CD4-positive, alpha-beta memory T cell (primary cell): ENCODE measurements at places on chromosomes 5 and 9. TPM values are rescaled to one million over a fixed set of nuclear protein-coding genes. Genes with fewer than 3 reads are reported as not detected.

- DNase-seq = no peak
Observed at GRCh38 chr5:78899922-78900362, 85.2 kb downstream of the ARSB start.

DNA sequence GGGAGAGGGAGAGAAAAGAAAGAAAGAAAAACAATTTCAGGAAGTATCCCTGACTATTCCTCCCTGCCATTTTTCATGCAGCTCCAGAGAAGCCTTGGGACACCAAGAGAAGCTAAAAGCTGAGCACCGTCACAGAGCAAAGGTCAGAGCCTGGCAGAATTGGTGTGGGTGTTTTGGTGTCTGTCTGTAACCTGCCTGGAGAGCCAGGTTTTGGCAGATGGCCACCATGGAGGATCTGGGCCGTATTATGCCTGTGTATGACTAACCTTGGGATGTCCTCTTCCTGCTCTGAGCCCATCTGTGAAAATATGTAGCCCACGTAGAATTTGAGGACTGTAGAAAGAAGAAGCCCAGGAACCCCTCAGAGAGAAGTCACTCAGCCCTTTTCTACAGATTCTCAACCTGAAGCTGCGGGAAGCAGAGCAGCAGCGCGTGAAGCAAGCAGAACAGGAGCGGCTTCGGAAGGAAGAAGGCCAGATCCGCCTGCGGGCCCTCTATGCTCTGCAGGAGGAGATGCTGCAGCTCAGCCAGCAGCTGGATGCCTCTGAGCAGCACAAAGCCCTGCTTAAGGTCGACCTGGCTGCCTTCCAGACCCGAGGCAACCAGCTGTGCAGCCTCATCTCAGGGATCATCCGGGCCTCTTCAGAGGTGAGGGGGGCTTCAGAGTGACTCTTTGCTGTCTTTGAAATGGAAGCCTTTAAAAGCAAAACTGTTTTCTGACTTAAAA lies 18.8 kb downstream of the GLE1 start:
- no peak for DNase-seq

DNA sequence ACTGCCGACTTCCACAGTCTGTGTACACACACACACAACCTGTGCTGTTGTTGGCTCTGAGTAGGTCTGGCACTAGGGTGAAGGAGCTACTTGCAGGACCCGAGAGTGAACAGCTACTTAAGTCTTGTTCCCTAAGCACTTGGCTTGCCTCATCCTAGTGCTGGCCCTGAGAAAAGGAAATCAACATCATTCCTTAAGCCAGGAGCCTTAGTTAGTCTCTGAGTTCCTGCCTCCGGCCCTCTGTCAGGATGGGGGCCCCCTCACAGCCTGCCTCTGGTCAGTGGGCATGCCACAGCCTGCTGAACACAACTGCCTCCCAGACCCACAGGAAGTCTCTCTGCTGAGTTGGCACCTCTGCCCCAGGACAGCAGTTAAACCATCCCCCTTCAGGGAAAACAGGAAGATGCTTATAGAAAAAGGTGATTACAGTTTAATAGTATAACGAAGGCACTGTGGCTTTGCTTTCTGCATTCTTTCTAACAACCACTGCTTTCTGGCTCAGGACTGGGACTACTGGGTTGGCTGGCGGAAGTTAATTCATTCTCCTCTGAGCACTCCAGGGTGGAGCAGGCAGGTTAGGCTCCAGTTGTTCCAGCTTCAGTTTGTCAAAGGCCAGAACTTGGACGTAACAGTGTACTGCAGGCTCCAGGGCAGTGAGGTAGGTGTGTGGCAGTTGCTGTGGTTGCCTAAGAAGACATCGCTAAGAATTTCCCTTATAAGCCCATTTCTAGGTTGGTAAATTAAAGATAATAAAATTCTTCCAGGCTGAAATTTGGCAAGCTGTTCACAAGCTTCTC lies 2.8 kb downstream of the MAMDC2 start:
- DNase-seq = no peak

DNA sequence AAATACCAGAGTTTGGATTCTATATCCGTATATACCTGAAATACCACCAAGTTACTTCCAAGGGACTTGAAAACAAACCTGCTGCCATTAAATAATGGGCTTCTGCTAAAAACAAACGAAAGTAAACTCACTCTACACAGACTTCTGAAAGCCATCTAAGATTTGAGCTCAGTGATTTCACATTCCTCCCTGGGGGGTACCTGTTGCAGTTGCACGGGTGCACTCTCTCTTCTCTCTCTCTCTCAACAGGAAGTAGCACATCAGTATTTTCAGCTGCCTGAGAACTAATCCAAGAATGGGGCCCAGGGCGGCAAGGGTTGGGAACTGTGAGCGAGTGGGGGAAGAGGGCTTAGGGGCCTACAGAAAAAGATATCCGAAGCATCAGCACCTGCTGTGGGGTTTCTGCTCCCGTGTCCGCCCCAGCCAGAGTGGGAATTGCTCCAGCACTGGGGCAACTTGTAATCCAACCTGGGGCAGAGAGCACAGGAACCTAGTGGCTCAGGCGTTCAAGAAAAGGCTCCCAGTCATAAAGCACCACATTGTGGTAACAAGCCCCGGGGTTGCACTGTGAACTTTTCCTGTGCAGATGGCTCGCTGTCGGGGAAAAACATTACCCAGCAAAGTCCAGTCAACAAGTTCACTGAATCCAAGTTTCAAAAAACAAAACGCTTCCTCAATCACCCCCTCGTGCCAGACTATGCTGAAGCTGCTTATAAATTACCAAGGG lies 99.8 kb downstream of the EFNA5 start:
- peak; percentile 9 for DNase-seq

DNA sequence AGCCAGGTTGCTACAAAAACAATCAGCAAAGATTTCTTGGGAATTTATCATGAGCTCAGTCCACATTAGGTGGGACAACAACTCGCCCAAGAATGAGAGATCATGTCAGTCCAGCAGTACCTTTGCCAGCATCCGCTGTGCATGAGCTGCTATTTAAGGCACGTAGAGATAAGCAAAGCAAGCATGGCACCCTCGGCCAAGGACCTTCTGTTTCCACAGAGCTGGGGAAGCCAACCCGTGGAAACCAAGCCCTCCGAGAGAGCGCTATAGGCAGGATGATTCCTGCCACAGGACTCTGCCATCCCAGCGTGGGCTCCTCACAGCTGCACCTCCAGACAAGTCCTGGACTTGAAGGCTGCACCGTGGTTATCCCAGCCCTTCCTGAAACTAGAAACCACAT lies 189.5 kb upstream of the PPP1R26 start:
- no peak for DNase-seq

DNA sequence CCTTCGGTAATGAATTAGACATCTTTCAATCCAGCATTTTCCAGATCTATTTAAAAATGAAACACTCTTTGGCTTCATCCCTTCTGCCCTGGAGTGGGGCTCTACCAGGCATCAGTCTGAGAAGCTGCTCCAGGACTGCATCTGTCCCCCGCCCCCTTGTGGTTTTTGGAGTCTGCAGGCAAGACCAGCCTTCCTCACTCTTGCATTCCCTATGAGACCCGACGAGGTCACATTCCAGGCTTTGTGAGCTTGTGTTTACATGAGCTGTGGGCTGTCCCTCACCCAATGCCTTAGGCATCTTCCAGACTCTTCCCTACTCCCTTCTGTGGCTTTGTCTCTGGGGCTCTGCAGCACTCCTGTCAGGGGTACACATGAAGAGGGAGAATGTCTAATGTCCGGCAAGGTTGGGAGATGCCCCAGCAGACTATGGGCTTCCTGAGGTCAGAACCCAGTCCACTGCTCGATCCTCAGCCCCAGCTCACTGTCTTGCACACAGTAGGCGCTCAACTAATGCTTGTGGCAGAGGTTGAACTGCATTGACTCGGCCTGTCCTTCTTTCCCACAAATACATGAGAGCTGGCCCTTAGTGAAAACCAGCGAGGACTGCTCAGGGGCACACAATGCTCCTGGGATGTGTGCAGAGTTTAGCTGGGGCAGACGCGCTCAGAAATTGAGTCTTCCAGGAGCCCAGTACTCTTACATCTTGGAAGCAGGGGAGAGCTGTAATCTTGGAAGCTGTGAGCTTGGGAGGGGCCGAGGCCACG lies 11.7 kb upstream of the GADD45G start:
- DNase-seq = no peak

DNA sequence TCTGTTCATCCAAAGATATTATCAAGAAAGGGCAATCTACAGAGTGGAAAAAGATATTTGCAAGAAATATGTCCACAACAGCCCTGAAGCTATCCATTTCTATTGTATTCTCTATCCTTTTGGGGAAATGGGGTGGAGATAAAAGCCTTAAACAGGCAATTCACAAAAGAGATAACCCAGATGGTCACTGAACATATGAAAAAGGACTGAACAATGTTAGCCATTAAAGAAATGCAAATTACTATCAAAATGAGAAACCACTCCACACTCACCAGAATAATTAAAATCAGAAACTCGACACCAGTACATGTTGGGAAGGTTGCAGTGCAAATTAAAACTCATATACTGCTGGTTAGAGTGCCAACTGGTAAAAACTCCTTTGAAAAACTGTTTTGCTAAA lies 955.2 kb upstream of the DMAC1 start:
- DNase-seq = no peak

GRCh38 chr5:29143266-29143665 lies 2050.2 kb upstream of the CDH6 start:
- no peak for DNase-seq

DNA sequence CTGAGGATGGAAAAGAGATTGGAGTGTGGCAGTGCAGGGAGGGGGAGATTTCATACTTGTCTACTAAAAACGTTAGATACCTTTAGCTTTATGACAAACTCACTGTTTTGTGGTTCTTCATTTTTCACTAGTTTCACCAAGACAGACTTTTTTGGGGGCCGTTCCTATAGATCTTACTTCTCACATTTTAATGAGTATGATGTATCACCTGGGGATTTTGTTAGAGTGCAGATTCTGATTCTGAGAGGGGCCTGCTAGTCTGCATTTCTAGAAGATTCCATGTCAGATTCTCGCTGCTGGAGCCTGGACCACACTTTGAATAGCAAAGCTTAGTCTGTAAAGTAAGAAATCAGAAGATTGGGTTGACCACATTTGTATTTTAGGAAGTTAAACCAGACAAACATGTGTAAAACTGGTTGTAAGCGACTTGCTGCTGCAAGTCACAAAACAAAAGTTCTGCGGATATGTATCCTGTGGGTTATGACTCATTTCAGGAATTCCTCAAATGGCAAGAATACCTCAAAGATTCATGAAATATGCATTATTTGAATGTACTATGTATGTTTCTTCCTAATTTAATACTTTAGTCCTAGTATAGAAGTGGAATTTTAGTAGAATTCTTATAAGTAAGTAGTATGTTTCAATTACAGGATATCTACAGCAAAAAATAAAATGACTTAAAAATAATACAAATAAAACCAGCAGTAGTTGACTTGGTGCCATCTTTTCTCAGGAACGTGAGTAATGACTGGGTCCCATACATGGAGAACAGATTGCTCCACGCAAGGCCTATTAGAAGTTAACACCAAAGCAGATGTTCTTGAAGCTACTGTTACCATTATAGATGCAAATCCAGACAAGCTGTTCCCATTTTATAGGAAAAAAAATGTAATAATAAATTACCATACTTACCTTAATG lies 27.8 kb downstream of the NFIL3 start:
- no peak for DNase-seq

- no peak for DNase-seq
Observed at GRCh38 chr5:96177303-96177869, 215.7 kb upstream of the ELL2 start.

DNA sequence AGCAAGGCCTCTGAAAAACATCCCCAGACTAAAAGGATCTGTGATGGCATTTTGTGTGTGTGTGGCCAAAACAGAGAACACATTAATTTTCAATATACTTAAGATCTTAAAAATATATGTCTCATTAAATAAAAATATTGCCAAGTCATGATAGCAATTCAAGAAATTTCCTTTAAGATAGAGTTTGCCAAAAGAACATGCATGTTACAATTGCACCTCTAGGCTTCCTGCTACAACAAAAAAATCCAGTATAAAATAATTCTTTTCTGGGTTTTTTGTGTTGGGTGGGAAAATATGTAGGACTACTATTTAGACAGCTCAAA lies 5.2 kb downstream of the ANXA1 start:
- DNase-seq = no peak

- no peak for DNase-seq
Observed at GRCh38 chr5:111505096-111505495, 7.2 kb downstream of the STARD4 start.

GRCh38 chr5:4873652-4874051 lies 266.5 kb upstream of the ADAMTS16 start:
- DNase-seq = no peak

- DNase-seq = no peak
Observed at GRCh38 chr5:67426961-67427849, 230.6 kb upstream of the CD180 start.

GRCh38 chr9:32573821-32574220 lies 862 bp upstream of the NDUFB6 start:
- DNase-seq = no peak

- DNase-seq = no peak
Observed at GRCh38 chr5:127423173-127423798, 94.2 kb upstream of the PRRC1 start.

DNA sequence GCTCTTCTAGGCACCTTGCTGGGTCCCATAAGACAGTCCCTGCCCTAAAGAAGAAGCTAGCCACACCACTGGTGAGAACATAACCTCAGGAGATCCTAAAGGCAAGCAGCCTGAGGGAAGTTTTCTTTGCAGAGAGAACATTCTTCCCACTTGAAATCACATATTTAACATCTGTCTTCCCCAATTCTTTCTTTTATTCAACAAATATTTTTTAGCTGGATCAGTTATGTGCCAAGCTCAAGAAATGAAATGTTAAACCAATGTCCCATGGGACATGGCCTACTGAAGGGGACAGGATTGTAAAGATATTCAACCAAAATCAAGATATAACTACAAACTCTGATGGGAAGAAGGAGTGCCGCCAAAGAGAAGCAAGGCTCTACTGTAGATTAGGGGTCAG lies 36.5 kb downstream of the FOXI1 start:
- no peak for DNase-seq

DNA sequence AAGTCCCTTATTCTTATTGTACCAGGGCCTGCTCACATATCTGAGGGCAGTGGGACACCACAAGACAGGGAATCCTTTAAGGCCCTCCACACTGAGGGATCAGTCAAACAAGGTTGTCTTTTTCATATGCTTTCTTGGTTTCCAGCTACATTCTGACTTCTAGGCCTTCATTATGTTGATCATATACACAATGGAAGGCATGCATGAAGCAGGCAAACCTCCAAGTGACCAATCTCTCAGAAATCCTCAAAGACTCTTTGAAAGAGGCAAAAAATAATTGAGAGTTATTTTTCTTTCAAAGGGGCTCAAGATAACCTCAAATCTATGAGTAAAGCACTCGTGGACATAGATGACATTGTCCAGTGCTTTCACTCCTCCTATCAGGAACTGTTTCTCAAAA lies 1195.9 kb upstream of the ACO1 start:
- no peak for DNase-seq

Gene SPINK4
- not detected for total RNA-seq

Gene NEK6
- 11.7 TPM for total RNA-seq

Gene MARCHF11
- total RNA-seq = not detected

Gene CMYA5
- total RNA-seq = 0.17 TPM

Gene PCDHB16
- total RNA-seq = not detected

Gene CRHBP
- total RNA-seq = not detected

Gene MARCOL
- not detected for total RNA-seq

Gene OR1Q1
- total RNA-seq = not detected

Gene TPPP
- total RNA-seq = 0.97 TPM

Gene DDX31
- 21.1 TPM for total RNA-seq

Gene TOMM5
- total RNA-seq = 48.2 TPM

Gene TAS2R1
- total RNA-seq = not detected

Gene DBH
- 0.08 TPM for total RNA-seq

Gene NR5A1
- total RNA-seq = not detected

Gene SLC6A19
- total RNA-seq = not detected

Gene MAP1B
- not detected for total RNA-seq
